ENCODE measurements at places on chromosomes 4 and X. TPM values are rescaled to one million over a fixed set of nuclear protein-coding genes. Genes with fewer than 3 reads are reported as not detected.

The FAM184B gene
- polyA plus RNA-seq, result 0.02 TPM

The ZNF185 gene
- 8.3 TPM for polyA plus RNA-seq

The DRD5 gene
- polyA plus RNA-seq, result not detected

The KLHL34 gene
- not detected for polyA plus RNA-seq

The RPL34 gene
- 1,816 TPM for polyA plus RNA-seq

The TEX13C gene
- not detected for polyA plus RNA-seq

The PF4V1 gene
- not detected for polyA plus RNA-seq

The RASSF6 gene
- not detected for polyA plus RNA-seq

The FGF2 gene
- polyA plus RNA-seq, result 192 TPM

The KCTD8 gene
- not detected for polyA plus RNA-seq

The GDI1 gene
- polyA plus RNA-seq, result 216 TPM

The FAM47A gene
- polyA plus RNA-seq, result not detected

The GPR78 gene
- 0.43 TPM for polyA plus RNA-seq

The HPGD gene
- polyA plus RNA-seq, result not detected

The FGFBP1 gene
- not detected for polyA plus RNA-seq

The SLITRK4 gene
- not detected for polyA plus RNA-seq

The ATP8A1 gene
- polyA plus RNA-seq, result 0.02 TPM

The PJA1 gene
- polyA plus RNA-seq, result 20.2 TPM

The OTUD6A gene
- not detected for polyA plus RNA-seq

The ASMTL gene
- 33.7 TPM for polyA plus RNA-seq

The RAB33A gene
- polyA plus RNA-seq, result 5.1 TPM

The VCX3B gene
- polyA plus RNA-seq, result not detected

The SPANXA2 gene
- not detected for polyA plus RNA-seq

The CHRDL1 gene
- 4.3 TPM for polyA plus RNA-seq

The FRAS1 gene
- 3.2 TPM for polyA plus RNA-seq

The IQCM gene
- polyA plus RNA-seq, result 0.10 TPM

The USP17L15 gene
- not detected for polyA plus RNA-seq

The TASL gene
- polyA plus RNA-seq, result not detected

The ZAR1 gene
- polyA plus RNA-seq, result not detected

The WNK3 gene
- polyA plus RNA-seq, result 0.06 TPM

Data from BJ (cell line).